NCI-H1092 (cell line): ENCODE measurements at places on chromosomes 3 and 15.
A peak's percentile ranks its signal among the peaks of the same experiment; 100 is the strongest.

GRCh38 chr3:195003006-195003892 lies 267.7 kb downstream of the XXYLT1 start:
- DNase-seq = no peak

GRCh38 chr15:87741350-87741749 lies 515.2 kb downstream of the NTRK3 start:
- no peak for DNase-seq

DNA sequence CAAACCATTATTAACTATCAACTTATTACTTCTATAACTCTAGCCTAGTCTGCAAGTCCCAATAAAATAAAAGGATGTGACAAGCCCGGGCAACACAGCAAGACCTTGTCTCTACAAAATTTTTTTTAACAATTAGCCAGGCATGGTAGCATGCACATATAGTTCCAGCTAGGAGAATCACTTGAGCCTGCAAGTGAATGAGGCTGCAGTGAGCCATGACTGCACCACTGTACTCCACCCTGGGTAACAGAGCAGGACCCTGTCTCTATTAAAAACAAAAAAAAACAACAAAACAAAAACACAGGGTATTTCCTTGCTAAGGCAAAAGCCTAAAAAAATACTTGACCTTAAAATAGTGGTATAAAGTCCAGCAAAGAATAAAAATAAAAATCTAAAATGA lies 31.4 kb downstream of the ANKRD28 start:
- DNase-seq = no peak

GRCh38 chr3:134423153-134423552 lies 48.9 kb upstream of the AMOTL2 start:
- peak; percentile 80 for DNase-seq

DNA sequence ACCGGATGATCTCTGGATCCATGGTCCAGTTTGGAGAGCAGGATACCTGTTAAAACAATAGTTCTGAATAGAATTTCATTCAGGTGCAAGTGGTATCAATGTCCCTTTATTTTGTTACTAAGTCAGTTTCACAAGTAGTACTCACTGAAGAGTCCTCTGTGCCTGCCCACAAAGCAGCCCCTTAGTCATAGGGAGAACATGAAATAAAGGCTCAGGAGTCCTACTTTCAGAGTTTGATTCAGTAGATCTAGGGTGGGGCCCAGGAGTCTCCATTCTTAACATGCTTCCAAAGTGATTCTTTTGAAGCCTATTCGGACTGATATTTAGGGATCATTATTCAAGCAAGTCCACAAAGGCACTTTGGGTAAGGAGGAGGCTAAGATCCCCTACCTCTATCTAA lies 79.8 kb upstream of the ACKR4 start:
- no peak for DNase-seq

- DNase-seq = no peak
Observed at GRCh38 chr15:75203017-75203907, 1.6 kb downstream of the C15orf39 start.

DNA sequence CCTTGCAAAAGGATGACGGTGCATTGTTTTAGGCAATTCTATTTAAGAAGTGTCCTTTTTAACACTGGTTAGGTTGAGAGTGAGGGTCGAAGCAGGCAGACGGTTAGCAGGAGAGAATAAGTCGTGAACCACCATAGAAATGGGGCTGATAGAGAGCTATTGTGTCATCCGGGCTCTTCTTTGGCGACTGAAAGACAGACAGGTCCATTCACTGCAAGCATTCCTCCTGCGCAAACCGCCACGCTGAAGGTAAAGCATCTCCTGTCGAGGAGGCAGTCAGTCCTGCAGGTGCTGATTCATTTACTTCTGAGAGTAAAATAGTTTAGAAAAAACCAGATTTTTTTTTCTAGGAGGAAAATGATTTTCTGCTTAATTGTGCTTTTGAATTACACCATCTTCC lies 1002.8 kb upstream of the NR2F2 start:
- no peak for DNase-seq

DNA sequence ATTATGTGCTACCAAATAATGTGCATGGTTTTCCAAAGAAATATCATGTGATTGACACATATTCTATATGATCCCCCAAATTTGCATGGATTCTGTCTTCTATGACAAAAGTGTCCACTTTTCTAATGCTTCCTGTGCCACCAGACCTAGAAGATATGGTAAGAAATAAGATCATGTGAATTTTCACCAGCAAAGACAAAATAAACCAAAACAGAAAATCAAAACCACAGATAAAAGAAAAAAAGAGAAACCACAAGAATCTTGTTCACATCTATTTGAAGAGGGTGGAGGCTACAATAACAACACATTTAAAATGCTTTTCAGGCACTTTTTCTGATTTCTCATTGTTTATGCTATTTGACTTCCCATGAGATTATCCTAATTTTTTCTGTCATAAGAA lies 303.4 kb downstream of the DIPK2A start:
- no peak for DNase-seq

DNA sequence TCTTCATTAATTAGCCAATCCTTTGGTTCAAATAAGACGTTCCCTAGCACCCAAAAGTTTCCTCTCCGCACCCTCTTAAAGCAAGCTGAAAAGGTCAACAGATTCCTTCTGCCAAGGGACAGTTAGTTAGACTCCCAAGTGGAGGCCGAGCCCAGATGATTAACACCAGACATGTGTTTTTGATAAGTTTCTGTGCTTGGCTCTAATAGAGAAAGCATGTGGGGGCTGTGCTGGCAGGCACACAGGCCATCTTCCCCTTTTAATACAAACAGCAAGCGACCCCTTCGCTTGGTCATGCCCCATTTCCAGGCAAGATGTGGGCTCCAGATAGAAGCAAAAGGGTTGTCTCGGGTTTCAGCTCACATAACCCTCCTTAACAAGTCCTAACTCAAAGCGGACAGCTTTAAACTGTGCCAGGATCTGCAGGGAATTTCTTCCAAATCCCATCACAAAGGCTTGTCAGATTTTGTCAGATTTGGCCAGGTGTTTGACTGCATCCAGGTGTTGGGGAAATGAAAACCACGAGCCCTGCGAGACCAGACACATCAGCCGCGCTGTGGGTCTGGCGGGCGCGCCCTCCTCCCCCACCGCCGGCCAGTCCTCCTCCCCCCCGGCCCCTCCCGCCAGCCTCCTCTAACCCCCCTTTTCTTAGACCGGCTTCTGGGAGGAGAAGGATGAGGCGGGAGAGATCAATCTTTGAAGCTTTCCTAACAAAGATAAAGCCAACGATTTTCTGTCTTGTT lies 3.3 kb downstream of the HES1 start:
- DNase-seq = no peak

DNA sequence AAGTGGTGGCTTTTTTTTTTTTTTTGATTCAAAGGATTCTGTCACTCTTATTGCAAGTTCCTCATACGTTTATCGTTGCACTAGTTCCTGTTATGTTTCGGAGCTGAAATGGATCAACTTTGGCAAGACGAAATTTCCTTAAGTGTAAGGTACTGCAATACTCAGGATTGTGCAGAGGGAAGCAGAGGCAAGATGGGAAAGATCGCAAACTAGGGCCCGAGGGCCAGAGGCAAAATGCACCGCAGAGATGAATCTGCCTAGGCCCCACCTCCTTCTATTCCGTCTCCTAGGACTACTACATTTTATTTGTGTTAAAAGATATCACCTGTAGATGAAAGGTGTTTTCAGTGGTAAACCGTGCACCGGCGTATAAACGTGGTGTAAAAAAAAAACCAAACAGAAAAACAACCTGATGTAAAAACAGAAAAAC lies 331 bp downstream of the RNU6-1 start:
- DNase-seq = no peak

DNA sequence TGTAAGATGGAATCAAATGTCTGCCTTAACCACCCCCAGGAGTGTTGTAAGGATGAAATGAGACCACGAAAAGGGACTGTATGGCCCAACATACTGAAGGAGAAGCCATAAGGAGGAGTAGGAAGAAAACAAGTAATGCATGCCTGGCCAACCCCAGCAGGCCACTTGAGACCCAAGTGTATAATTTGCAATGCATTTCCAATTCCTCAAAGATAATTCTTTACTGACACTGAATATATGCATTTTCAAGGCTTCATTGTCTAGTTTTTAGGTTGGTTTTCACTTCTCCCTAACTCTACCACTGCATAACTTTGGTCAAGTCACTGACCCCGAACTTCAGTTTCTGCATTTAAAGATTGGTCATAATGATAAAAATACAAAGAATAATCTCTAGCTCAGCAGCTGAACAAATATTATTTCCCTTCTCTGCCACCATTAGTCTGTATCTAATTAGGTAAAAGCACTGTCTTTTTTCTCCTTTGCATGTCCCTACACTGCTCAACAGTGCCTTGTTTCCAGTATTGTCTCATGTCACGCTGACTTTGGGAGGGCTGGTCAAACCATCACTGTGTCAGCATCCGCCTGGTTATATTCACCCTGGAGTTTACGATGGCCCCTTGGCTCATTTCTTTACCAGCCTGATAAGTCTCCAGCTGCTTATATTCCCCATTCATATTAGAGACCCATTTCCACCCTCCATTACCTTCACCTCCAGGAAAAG lies 378.6 kb downstream of the NTRK3 start:
- no peak for DNase-seq

DNA sequence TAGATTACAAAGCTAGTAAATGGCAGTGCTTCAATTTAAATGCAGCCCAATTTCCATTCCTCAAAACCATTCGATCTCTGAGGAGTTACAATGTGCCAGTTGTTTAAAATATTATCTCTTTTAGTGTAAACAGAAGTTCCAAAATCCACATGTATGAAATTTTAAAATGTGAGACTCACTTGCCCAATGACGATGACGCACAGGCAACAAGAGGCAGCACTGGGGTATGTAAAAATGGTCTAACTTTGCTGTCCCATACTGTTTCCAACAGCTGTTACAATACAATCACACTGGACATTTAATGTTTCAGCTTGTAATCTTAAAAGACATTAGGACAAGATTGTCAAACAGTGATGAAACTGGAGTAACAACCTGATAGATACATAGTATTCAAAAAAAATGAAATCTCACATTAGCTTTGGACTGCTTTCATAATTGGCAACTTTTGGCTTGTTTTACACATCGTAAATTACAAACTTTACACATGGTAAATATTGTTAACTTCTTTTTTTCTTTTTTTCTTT lies 12.2 kb downstream of the SLTM start:
- no peak for DNase-seq

- no peak for DNase-seq
Observed at GRCh38 chr3:16864610-16865313, 20.0 kb upstream of the PLCL2 start.

DNA sequence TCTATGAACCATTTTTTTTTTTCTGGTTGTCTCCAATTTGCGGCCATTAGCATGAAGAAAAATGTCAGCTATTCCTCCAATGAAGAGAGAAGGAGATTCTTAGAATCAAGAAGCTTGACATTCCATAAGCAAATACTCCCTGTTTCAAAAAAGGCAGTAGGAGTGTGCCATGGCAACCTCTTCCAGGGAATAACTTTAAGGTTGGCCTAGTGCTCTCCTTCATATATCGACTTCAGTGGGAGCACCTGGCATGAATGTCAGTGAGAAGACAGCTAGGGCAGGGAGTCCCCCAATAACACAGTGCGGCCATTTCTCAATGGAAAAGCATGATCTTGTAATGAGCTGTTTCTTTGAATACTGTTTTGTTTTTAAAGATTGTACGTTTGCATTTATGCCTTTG lies 493.0 kb upstream of the ATP11B start:
- no peak for DNase-seq

DNA sequence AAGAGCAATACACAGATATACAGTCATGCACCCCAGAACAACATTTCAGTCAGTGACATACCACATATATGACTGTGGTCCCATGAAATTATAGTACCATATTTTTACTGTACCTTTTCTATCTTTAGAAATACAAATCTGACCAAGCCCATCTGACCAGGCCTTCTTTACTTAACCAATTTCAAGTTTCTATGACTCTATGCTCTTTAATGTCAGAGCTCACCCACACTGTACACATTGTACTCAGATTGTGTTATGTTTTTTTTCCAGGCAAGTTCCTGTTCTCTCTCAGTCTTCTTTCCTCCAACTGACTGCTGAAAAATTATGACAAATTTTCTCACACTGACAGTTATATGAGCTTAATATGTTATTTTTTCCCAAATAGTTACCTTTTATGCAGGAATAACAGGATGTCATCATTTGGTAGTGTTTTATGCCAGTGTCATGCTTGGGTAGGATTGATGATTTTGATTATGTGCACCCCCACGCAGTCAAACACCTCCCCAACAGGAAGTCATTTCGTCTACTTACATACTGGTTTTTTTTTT lies 8.0 kb upstream of the CBLB start:
- DNase-seq = no peak

- no peak for DNase-seq
Observed at GRCh38 chr3:187361835-187362234, 6.3 kb upstream of the RTP4 start.

GRCh38 chr3:8529738-8530525 lies 28.3 kb downstream of the LMCD1 start:
- no peak for DNase-seq

DNA sequence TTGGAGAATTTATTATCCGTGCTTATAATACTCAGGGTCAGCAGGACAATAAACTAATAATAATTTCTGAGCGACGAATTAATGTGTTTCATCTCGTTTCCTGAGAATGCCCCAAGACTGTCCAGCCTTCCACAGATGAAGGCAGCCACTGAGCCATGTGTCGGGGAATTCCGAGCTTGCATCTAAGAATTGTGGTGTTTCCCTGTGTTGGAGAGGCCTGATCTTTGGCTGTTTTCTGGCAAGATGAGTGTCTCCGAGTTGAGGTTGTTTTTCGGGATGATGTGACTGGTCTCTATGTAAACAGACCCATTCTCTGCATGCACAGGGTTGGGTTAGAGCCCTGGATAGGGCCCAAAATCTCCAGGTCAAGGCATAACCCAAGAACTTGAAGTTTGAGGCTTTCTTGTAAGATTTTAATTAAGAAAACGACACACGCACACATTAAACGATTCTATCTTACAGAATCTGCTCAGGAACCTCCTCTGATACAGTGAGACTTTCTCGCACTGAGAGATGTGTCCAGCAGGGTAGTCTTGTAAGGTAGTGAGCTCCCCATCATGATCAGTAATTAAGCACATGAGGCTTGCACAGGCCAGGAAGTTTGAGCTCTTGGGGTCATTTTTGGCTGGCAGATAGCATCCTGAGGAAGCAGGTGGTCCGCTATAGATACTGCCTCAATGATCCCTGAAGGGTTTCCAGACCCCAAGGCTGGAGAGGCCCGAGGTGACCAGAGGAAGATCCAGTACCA lies 14.4 kb downstream of the FGD5 start:
- no peak for DNase-seq

GRCh38 chr3:42300013-42300412 lies 34.0 kb upstream of the CCK start:
- DNase-seq = no peak

DNA sequence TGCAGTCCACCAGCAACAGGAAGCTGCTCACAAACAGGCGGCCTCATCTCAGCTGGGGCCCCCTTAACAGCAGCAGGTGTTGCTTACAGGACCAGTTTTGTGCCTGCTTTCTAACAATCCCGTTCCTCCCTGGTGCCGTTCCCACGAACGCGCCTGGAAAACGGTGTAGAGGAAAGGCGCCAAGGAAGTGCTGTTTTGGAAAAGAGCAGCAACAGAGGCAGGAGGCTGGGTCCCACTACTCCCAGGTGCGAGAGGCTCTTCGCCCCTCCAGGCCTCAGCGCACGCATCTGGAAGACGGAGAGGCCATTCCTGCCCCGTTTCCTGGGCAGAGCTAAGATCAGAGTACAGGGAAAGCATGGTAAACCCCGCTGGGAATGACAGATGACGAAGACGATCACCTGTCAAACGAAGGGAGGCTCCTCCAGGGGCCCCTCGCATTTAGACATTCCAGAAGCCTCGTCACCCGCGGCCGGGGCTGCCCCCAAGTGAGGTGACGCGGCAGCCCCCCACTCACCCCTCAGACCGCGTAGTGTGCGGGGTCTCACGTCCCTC lies 603 bp downstream of the SCAPER start:
- peak; percentile 7 for DNase-seq

- no peak for DNase-seq
Observed at GRCh38 chr15:62619526-62619925, 423.0 kb upstream of the TPM1 start.
